ENCODE measurements at places on chromosomes 6 and 20.

GRCh38 chr20:44247131-44247571 is at the start of gene GDAP1L1:
Gene GDAP1L1, plus strand, starts transcription at chr20:44247308. Its CDS starts 27 bp downstream, at chr20:44247335.
- no peak for DNase-seq

DNA sequence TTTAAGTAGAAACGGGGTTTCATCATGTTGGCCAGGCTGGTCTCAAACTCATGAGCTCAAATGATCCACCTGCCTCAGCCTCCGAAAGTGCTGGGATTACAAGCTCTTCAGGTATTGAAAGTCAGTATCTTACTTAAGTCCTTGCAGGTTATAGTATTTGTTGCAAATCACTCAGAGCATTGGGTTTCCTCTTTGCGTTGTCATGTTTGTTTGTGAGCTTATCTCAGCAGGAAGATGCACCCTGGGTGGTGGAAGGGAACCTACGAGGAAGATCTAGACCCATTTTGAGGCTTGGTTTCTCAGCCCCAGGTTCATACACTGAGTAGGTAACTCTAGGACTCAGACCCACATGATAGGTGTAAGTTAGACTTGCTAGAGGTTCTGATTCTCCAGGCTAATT is 18.6 kb downstream of the MYH7B start:
- no peak for DNase-seq

- DNase-seq: no peak
Measured at GRCh38 chr6:105259913-105260889, 80.4 kb upstream of the POPDC3 start.

DNA sequence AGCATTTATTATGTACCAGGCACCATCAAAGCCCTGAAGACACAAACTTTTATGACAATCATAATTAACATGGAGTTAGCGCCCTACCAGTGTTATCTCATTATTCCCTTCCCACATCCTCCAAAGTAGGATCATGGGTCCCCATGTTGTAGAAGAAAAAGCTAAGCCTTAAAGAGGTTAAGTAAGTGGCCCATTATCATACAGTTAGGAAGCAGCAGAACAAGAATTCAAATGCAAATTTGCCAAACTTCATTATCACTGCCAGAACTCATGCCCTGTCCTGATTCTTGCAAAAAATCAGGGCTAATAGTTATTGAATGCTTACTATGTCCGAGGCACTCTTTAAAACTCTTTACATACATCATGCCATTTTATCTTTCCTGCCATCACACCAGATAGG is 310.6 kb downstream of the ZNF217 start:
- DNase-seq: no peak
